ENCODE measurements at places on chromosomes 3 and 15. TPM values are rescaled to one million over a fixed set of nuclear protein-coding genes. Genes with fewer than 3 reads are reported as not detected.

- no peak for DNase-seq
These were observed 8.2 kb upstream of the OCA2 start for GRCh38 chr15:28107111-28107903.

DNA sequence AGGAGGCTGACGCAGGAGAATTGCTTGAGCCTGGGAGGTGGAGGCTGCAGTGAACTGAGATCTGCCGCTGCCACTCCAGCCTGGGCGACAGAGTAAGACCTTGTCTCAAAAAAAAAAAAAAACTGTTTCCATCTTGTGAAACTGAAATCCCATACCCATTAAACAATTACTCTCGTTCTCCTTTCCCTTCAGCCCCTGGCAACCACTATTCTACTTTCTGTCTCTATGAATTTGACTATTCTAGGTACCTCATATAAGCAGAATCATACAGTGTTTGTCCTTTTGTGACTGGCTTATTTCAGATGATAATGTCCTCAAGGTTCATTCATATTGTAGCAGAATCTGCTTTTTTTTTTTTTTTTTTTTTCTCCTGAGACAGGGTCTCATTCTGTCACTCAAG, 51.5 kb upstream of the UBE2E1 start:
- no peak for DNase-seq

- DNase-seq = no peak
These were observed 5.5 kb downstream of the DAZL start for GRCh38 chr3:16599694-16600093.

DNA sequence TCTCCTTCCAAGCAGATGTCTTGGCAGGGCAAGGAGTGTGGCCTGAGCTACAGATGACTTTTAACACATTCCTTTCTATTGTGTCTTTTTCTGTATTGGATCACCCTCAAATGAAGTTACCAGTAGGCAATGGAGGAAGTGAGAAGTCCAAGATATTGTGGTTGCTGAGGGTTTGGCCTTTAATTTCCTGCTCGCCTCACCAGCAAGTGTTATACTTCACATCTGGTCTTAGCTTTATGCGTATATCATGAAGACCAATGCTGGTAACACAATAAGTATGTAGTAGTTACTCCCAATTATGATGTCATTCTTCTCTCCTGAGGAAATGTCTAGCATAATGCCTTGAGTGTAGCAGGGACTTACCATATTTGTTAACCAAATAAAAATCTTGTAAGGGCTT, 179.9 kb downstream of the ZIC1 start:
- DNase-seq = no peak

DNA sequence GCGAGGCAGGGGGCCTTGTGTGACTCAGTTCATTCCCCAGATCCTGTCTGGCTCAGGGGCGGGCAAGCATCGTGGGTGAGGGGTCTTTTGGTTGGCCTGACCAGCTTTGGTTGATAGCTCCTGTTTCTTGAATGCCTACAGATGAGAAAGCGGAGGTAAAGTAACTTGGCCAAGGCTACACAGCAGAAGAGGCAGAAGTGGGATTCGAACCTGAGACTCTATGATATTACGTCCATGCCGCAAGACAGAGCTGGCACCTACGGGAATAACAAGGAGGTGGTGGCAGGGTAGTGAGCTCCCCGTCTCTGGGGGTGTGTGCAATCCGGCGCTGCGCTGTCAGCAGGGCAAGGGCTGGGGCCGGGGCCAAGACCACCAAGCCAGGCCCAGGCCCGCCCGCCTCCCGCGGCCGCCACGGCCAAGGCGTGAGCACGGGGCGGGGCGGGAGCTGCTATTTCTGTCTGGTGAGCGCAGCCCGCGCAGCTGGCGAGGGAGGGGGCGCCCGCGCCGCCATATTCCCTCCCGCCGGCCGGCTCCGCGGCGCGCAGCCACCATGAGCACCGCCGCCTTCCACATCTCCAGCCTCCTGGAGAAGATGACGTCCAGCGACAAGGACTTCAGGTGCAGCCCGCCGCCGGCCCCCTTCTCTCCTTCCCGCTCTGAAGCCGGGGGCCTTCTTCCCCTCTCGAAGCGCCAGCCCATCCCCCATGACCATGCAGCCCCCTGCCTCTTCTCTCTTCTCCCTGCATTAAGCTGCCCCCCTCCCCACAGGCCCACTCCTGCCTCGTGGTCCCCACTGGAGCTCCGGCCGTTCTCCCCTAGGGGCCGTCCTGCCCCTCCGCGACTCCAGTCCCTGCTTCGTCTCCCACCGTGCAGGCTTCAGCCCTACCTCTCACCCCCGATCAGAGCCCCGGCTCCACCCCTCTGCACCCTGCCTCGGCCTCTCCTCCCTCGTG, at the start of gene CAND2:
Gene CAND2, plus strand, starts transcription at position 510 of the 953 bp plus-strand sequence. Its CDS starts 41 bp downstream, at position 551.
- no peak for DNase-seq

GRCh38 chr3:135869439-135870105, 96.0 kb upstream of the PPP2R3A start:
- DNase-seq = no peak

- no peak for DNase-seq
These were observed 41.9 kb downstream of the PCOLCE2 start for GRCh38 chr3:142846779-142847577.

DNA sequence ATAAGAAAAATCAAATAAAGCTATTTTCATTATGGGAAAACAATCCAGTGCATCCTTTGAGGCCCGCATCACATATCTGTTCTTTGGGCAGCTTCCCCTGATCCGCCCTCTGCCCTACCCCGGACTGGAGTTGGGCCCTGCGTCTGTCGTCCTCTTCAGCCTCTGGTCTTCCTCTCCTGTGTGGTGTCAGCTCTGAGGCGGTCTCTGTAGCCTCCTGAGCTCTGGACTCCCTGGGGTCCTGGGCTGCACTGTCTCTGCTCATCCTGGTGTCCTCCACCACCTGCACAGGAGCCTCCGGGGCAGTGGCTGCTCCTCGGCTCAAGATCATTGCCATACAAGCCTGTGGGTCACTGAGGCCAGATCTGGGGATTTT, 7.4 kb upstream of the SNX22 start:
- DNase-seq = no peak

- DNase-seq = no peak
These were observed 162.3 kb upstream of the TPM1 start for GRCh38 chr15:62880278-62880677.

- DNase-seq = no peak
These were observed 1.6 kb downstream of the C3orf52 start for GRCh38 chr3:112087746-112088145.

DNA sequence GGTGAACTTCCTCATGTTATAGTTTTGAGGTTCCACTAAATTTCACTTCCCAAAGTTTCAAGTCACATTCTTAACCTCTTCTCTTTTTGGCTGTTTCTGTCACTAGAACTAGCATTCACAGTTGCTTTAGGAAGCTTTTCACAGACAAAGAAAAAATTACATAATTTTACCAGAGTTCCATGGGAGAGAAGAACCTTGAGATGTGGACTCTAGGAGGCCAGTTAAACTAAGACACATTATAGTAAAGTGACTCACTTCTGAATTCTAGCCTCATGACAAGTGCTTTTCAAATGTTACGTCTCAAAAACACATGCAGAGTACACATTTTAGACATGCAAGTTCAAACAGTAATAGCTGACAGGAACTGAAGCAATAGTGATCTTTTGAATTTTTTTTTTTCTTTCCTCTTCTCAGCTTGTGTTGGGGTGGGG, 39.9 kb upstream of the LRTM1 start:
- DNase-seq = no peak

The EFCC1 gene
- total RNA-seq = 0.14 TPM

The INKA1 gene
- 0.84 TPM for total RNA-seq

The SLC2A2 gene
- total RNA-seq = 434 TPM

The HIGD2B gene
- not detected for total RNA-seq

The THBS1 gene
- total RNA-seq = 73.6 TPM

The PROK2 gene
- total RNA-seq = 0.47 TPM

The PLAAT1 gene
- not detected for total RNA-seq

The TRIM71 gene
- total RNA-seq = 9.1 TPM

The KY gene
- total RNA-seq = 0.05 TPM
